ENCODE measurements at places on chromosomes 7 and 10.

DNA sequence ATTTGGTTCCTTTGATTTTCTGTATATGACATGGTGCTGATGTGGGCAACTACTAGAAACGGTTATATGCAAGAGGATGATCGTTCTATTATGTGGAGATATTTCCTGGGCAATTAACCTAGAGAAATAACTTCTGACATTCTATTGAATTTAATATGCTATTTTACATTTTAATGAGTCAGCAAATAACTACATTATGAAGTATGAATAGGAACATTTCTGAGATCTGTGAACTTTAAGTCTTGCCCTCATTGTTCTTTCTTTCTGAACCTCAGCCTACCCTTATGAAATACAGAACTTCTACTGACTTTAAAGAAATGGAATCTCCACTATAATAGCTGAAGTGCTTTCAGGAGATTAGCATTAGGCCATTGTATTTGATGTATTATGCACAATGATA lies 59.6 kb downstream of the ZNF800 start:
- no peak for DNase-seq

DNA sequence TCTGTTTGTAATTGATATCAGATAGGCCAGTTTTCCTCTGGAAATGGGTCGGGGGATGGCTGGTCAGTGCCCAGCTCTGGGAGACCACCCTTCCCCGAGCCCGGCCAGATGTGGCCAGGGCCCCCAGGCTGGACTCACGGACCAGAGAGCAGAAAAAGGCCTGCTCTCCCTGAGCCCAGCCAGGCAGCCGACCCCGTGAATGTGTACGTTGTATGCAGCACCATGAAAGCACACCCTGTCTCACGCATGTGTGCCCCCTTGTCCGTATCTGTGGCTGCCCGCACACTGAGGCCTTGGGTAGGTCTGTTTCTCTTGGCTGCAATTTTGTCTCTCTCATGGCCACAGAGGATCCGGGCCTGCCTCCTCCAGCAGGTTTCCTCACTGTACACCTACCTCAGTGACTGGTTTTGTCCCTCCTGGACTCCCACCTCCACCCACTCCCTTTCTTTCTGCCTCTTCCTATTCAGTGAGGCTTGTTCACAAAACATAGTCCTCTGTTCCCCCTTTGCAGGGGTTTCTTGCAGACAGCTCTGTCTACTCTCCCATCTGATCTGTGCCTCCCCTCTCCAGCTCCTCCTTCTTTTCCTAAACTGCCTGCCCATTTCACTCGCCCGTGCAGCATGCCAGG lies 23.6 kb upstream of the ANKRD2 start:
- DNase-seq = no peak

DNA sequence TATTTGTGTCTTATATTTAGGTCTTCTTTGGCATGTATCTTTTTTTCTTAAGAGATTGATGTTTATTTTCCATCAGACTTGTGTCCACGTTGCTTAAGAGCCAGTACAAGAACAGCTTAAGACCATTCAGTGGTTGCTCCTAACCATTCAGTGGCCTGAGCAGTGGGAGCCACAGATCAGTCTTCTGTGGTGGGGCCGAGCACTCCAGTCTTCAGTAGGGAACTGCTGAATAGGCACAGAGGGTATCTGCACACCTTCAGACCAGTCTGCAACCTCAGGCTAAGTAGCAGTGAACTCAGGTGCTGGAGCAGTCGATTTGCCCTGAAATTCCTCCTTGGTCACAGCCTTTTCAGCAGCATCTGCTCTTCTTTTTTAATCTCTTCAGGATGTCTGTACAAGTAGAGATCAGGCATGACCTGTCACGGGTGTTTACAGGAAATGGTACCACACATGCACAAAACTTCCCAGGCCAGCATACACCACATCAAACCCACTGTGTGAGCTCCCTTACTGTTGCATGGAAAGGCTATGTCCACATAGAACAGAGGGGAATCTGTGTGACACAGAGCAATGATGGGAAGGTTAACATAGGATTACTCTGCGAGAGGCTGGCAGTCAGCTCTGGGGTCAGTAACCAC lies 51.5 kb downstream of the FAM107B start:
- no peak for DNase-seq

GRCh38 chr10:92574548-92575261 lies 812 bp upstream of the IDE start:
- no peak for DNase-seq

GRCh38 chr10:23095966-23096801 lies 805 bp downstream of the MSRB2 start:
- DNase-seq = no peak

GRCh38 chr10:119409906-119410305 lies 132.6 kb downstream of the RGS10 start:
- DNase-seq = no peak

DNA sequence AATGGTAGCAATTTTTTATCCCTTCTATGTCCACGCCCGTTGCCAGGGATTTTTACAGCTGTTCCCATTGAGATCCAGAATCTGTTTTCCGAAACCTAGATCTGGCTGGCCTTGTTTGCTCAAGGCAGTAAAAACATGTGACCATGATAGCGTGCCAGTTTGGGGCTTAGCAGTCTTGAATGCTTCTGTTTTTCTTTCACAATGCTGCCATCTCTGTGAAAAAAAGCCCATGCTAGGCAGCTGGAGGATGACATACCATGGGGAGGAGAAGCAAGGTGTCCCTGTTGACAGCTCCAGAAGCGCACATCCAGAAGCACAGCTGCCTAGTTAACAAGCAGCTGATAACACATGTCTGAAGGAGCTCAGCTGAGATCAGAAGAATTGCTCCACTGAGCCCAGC lies 2.2 kb upstream of the ZNF92 start:
- peak; percentile 8 for DNase-seq

- no peak for DNase-seq
Measured at GRCh38 chr10:76037531-76038155, 606.2 kb downstream of the LRMDA start.

DNA sequence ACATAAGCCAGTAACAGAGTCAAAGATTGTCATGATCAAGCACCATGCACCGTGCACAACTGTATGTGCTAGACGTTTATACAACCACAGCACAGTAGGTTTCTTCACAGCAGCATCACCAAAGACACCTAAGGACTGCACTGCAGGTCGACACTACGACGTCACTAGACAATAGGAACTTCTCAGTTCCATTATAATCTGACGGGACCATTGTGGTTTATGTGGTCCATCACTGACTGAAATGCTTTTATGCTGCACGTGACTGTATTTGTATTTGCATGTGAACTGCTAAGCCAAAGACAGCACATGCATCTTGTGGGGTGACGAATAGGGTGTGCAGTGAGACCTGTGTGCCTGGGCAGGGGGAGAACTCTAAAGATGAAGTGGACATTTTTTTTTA lies 164.9 kb downstream of the PARD3 start:
- no peak for DNase-seq

DNA sequence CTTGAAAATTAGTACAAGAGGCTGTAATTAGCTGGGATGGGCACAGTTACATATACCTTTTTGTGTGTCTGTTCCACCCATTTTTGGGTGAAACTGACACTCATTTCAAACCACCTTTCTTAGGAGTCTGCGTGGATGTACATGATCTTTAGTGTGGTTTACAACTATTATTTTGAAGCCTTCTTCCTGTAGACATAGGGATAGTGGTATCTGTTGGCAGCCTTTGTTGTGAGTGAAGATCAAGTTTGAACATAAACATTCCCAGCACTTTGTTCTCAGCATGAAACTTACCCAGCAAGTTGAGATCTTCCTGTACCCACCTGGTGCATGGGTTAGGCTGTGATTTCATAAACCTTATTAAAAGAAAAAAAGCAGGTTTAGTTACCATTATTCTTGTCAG lies 2.0 kb downstream of the BAG3 start:
- no peak for DNase-seq

DNA sequence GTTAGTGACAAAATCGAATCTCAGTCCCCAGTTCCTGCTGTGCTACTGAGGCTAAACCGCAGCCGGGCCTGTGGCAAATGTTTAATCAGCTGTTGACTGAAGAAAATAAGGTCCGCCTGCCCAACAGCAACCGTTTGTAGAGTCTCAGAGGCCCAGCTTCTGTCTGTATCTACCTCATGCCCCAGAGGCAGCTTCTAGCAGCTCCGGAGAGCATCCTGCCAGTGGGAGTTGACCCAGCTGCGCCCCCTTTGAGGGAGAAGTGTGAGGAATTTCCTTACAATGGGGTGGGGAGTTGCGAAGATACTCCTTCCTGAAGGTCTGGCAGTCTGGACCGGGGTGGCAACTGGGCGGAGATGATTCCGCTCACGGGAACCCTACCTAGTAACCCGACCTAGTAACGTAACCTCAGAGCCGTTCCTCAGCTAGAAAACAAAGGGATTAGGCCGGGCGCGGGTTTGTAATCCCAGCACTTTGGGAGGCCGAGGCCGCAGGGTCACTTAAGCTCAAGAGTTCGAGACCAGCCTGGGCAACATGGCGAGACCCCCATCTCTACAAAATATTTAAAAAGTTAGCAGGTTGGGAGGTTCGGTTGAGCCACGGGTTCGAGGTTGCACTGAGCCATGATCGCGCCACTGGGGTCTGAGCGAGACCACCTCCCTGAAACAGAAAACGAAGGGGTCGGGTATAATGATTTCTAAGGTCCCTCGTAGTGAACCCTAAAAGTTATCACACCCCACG lies 846 bp upstream of the ZNF775 start:
- DNase-seq = peak; percentile 64

DNA sequence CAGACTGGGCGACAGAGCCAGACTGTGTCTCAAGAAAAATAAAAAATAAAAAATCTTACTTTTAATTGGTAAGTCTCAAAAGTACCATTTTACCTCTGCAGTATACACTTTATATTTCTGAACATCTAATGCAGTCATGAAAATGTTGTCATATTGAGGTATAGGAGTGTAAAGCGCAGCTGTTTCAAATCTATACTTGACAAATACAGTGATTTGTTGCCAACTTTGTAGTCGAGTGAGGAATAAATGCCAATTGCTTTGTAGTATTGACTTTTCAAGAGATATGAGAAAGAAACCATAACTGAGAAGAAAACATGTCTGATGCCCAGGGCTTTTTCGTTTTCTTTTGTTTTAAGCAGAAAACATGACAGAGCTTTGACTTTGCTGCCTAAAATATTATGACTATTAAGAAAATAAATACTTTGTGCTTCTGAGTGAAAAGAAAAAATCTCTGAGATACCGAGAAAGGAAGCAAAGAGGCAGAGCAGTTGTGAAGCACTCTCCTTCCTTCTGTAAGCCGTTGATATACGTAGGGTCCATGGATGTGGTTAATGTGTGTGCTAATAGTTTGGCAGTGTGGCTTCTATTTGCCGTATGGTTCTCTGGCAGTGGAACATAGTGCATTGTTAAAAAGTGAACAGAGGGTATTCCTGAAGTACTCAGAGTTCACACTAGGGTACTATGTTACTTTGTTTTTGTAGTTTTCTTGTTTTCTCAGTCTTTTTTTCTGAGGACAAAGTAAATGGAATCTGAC lies 38.2 kb downstream of the AVL9 start:
- DNase-seq = no peak

GRCh38 chr10:69988094-69988493 lies 64.6 kb upstream of the MACROH2A2 start:
- DNase-seq = no peak

DNA sequence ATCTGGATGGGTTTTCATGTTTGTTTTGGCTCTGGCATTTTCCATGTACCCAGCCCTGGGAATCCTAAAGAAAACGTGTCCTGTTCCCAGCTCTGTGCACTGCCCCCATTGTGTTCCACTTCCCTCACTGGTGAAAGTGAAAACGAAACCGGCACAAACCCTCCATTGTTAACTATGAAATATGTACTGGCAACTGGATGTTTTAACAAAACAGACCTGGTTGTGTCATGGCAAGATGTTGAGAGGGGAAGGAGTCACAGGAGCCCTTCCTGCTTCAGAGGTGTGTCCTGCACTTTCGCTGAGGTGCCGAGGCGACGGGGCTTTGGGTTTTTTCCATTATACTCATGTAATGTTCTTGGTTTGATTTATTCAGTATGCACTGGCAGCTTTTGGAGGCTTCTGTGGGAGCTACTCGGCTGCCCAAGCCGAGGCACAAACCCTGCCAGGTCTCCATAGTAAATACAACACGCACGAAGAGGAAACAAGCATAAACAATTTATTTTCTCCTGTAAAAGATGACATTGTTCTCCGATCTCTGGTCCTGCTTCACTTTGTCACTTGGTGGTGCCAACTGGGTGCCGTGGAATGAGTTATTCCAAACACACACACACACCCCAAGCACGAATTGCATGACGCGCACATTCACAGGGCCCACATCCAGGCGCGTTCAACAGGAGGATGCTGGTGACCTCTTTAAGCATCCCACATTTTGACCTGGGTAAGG lies 118.2 kb downstream of the CDK6 start:
- peak; percentile 42 for DNase-seq

- DNase-seq = no peak
Measured at GRCh38 chr7:91031757-91032156, 232.5 kb upstream of the FZD1 start.

DNA sequence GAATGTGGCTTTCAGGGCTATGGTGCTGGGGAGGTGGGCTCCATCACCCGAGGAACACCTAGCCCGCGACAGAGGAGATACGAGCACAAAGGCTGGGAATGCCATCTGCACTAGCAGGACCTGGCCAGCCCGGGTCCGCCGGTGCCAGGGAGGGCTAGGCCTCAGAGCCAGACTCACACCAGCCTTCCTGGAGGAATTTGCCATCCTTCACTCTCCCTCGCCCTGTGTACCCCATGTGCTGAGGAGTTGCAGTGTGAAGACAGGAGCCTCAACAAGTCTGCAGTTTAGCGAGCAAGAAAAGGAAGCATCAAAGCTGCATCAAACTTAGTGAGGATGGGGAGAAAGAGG lies 123.6 kb upstream of the JCAD start:
- DNase-seq = no peak

- DNase-seq = no peak
Measured at GRCh38 chr10:121157998-121158397, 306.8 kb downstream of the WDR11 start.

DNA sequence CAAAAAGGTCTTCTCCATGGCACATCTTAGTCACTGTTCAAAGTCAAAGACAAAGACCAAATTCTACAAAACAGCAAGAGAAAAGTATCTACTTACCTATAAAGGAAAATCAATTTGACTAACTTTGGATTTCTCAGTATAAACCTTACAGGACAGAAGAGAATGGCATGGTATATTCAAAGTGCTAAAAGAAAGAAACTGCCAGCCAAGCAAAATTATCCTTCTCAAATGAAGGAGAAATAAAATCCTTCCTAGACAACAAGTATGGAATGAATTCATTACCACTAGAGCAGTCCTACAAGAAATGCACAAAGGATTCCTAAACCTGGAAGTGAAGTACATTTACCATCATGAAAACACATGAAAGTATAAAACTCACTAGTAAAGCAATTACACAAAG lies 235.5 kb downstream of the STK31 start:
- DNase-seq = no peak

GRCh38 chr7:93145354-93145753 lies 2.8 kb downstream of the SAMD9L start:
- DNase-seq = no peak

- no peak for DNase-seq
Measured at GRCh38 chr10:119500123-119500795, 42.3 kb downstream of the RGS10 start.

- DNase-seq = peak; percentile 39
Measured at GRCh38 chr10:25934621-25935139, 651 bp downstream of the MYO3A start.

- DNase-seq = no peak
Measured at GRCh38 chr7:48971173-48971572, 46.8 kb downstream of the CDC14C start.

GRCh38 chr10:74635655-74636054 lies 190.7 kb upstream of the KAT6B start:
- DNase-seq = no peak
